Right renal pelvis (tissue), 4 donors: ENCODE measurements at places on chromosomes 1 and 21. TPM values are rescaled to one million over a fixed set of nuclear protein-coding genes. Genes with fewer than 3 reads are reported as not detected.
A peak's percentile ranks its signal among the peaks of the same experiment; 100 is the strongest.

GPR89B gene
- polyA plus RNA-seq, result 53.1 TPM

IFNLR1 gene
- polyA plus RNA-seq, result 4.9 TPM

MROH9 gene
- not detected for polyA plus RNA-seq

CFHR5 gene
- polyA plus RNA-seq, result not detected

EDN2 gene
- 5.3 TPM for polyA plus RNA-seq

LRRC53 gene
- polyA plus RNA-seq, result not detected

PPIAL4G gene
- not detected for polyA plus RNA-seq

DCST1 gene
- 0.27 TPM for polyA plus RNA-seq

OR2G3 gene
- polyA plus RNA-seq, result not detected

DNA sequence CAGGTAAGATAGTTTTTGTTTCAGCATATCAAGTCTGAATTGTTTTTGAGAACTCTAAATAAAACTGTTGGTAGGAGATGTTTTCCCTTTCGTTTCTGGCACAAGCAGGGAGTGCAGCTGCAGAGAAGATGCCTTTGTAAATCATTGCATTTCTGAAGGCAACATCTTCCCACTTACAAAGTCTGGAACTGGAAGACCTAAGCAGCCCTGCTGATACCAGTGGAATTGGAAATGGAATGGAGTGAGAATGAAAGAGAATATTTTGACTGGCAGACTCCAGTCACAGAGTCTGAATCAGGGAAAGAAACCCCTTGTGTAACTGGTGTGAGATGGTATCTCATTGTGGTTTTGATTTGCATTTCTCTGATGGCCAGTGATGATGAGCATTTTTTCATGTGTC is 815.6 kb downstream of the LTN1 start:
- no peak for DNase-seq

- no peak for DNase-seq
Measured at GRCh38 chr21:18164933-18165332, 79.7 kb upstream of the CHODL start.

GRCh38 chr1:68178821-68179490 is 53.4 kb downstream of the WLS start:
- no peak for DNase-seq

DNA sequence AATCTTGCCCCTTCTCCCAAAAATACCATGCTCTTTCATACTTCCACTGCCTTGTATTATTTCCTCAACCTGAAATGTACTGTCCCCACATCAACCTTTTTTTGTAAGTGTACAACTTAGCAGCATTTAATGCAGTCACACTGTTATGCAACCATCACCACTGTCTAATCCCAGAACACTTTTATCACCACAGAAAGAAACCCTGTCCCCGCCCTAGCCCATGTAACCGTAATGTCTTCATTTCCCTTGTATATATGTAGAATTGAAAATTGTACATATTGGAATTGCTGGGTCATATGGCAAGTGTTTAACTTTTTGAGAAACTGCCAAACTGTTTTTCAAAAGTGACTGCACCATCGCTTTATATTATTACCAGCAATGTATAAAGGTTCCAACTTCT is 37.4 kb downstream of the PTP4A2 start:
- DNase-seq, result no peak

DNA sequence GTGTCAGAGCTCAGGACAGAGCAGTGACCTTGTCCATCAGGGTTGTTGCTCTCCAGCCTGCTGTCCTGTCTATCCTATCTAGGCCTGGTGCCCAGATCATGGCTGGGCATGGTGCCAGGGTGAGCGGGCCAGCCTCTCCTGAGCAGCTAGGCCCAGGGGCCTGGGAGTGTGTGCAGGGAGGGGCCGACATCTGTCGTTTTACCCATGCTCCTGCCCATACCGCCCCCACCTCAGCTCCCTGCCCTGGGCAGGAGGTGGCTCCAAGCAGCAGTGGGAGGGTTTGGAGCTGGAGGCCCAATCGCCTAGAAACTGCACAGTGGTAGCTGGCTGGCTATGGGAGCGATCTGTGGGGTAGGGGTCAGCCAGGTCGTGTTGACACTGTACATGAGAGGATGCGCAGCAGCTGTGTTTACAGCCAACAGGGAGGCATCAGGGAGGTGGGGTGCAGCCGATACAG is 6.5 kb downstream of the INSRR start:
- DNase-seq, result no peak

DNA sequence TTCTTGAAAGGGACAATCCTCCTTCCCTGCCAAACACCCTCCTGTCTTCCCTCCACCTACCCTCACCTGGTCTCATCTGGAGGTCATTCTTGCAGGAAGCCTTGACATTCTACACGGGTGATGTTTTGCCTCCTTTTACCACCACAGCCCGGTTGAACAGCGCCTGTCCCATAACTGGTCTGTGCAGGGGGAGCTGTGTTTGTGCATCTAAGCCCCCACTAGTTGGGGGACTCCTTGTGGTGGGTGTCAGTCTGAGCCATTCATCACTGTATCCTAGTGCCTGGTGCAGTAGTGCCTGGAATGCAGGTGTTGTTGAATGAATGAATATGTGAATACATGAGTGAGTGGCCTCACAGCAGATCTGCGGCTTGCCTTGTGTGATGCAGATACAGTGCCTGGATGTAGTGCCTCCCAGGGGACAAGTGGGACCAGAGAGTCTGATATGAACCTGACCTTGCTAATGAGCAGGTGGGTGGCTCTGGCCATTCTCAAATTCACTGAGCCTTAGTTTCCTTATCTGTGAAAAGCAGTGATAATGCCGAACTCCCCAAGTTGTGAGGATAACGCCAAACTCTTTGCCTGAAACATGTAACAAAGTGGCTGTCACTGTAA is 79.8 kb downstream of the OMA1 start:
- DNase-seq, result no peak

- no peak for DNase-seq
Measured at GRCh38 chr21:46545911-46546310, 59.0 kb downstream of the S100B start.

GRCh38 chr1:236688705-236689104 is 2.4 kb downstream of the ACTN2 start:
- DNase-seq, result no peak

GRCh38 chr1:188170411-188170810 is 1341.7 kb downstream of the PLA2G4A start:
- DNase-seq, result no peak

GRCh38 chr1:220908757-220909156 is 29.5 kb downstream of the HLX start:
- DNase-seq, result no peak

- DNase-seq, result no peak
Measured at GRCh38 chr21:33493756-33494155, 2.2 kb upstream of the DNAJC28 start.

DNA sequence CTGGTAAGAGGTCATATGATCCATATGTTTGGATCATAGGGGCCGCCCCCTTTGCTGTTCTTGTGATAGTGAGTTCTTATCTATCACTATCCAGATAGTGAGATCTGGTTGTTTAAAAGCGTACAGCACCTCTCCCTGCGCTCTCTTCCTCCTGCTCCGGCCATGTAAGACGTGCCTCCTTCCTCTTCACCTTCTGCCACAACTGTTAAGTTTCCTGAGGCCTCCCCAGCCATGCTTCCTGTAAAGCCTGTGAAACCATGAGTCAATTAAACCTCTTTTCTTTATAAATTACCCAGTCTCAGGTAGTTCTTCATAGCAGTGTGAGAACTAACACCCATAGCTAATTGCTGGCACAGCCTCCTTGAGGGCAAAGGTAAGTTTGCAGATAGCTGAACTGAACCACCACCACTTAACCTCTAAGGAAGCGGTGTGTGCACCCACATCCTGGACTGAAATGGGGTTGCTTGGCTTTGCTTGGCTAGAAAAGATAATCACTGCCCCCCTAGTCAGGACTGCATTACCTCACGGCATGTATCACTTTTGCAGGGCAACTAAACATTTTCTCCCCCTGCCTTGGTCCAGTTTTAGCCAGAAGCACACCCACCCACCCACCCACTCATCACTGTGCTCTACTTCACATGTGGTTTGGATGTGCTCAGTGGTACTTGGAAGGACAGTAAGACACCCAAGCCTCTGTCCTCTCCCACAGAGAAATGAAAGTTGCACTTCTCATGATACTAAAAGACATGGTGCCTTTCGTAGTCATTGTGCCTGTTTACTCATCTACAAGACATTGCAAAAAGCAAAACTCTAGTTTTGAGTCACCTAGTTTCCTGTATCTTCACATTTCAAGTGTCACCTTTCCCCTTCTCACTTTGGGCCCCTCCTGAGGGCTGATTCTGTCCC is 23.1 kb upstream of the PTAFR start:
- no peak for DNase-seq

DNA sequence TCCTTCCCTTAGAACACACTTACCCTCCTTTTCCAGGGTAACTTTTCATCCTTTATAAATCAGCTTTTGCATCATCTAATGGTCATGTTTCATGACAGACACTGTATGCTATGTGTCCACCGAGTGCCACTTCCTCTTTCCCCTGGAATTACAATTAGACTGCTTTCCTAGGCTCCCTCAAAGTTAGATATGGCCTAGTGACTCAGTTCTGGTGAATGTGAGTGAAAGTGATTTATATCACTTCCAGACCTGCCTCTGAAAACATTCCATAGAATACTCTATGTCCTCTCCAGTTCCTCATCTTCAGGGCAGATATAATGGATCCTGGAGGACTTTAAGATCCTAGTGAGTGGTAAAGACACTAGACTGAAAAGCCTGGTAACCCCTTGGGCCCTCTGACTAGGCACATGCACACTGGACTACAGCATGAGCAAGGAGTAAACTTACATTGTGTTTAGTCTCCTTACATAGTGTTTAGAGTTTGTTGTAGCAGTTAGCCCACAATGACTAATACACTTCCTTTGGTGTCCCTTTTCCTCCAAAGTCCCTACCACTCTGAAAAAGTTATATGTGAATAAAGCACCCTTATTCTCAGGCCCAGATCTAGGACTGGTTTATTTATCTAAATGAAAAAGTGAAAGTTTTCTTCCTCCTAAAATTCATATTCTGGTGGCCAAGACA is 59.3 kb downstream of the GPR88 start:
- DNase-seq, result no peak

GRCh38 chr21:43192501-43193081 is 23.8 kb downstream of the CRYAA start:
- DNase-seq, result no peak

DNA sequence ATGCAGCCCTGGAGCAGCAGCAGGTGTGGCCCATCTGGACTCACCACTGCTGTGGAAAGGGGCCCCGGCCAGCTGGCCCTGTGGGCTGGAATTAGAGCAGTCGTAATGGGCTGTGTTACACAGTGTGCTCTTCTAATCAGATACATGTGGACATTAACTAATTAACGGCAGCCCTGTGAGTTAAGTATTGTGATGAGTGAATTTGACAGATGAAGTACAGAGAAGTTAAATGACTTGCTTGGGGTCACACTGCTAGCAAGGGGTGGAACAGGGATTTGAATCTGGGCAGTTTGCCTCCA is 58.6 kb downstream of the MDM4 start:
- no peak for DNase-seq

GRCh38 chr1:30489737-30490389 is 233.5 kb downstream of the MATN1 start:
- no peak for DNase-seq

DNA sequence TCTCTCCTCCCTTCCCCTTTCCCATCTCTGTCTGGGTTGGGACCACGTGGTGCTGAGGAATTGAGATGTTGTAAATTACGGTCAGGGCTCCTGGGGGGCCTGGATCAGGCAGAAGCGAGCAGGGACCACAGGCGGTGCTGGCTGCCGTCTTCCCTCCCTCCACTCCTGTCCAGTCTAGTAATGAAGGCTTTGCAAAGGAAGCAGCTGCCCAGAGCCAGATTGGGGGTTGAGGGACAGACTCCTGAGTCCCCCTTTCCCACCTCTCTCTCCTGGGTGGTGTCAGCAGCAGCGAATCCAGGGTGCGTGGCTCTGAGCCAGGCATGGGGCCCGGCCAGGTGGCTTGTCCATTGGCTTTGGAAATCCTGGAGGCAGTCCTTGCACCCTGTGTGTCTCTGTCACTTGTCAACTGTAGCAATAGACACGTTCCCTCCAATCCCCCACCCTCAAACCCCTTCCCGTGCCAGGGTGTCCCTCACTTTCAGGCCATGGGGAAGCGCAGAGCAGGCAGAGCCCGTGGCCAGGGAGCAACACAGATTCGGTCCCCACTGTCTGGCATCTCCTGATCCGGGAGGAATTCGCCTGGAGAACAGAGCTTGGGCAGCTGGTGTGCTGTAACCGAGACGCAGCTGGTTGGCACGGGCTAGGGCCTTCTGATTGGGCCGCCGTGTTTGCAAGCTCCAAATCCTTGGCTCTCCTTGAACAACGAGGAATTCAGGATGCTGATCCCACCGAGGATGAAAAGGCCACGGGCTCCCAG is 64.8 kb upstream of the WNT4 start:
- no peak for DNase-seq

DNA sequence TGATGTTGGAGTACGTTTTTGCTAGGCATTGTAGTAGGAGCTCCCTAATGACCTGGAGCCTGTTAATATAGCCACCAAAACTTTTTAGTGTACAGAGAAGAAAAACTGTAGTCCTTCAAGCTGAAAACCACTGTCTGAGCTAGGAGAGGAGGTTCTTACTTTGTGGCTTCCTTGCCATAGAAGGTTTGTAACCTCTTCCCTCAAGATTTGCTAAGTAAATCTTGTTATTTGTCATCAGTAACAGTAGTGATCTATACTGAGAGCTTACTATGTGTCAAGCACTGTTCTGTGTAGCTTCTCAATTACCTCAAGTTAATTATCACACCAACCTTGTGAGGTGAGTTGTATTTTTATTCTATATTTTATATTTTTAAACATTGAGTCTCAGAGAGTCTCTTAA is 21.2 kb upstream of the LRRC8C start:
- no peak for DNase-seq

GRCh38 chr21:29242201-29242600 is 56.5 kb upstream of the BACH1 start:
- DNase-seq, result no peak

DNA sequence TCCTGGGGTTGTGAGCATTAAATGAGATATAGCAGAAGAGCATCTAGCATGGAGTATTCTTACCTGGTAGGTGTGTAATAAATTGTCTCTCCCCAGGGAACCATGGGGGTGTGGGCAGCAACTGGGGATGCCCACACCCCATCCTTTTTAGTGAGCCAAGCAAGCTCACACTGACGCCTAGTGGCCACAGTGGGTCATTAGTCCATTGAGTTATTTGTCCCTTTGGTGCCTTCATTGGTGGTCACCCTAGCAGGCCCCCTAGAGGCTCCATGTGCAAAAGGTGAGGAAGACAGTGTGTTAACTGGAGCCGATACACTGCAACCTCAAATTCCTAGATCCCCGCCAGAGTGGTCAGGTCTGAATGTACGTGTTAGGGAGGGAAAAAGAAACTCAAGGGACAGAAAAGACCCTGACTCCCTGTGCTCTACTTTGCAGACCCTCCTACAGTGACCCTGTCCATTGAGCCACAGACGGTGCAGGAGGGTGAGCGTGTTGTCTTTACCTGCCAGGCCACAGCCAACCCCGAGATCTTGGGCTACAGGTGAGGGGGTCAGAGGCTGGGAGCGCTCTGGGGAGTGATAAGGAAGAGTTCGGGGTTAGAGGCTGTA is 93.3 kb upstream of the CD1D start:
- peak; percentile 74 for DNase-seq

GRCh38 chr1:36857754-36858153 is 176.6 kb downstream of the GRIK3 start:
- DNase-seq, result no peak
